ENCODE measurements at places on chromosomes 16 and 17. TPM values are rescaled to one million over a fixed set of nuclear protein-coding genes. Genes with fewer than 3 reads are reported as not detected.

DNA sequence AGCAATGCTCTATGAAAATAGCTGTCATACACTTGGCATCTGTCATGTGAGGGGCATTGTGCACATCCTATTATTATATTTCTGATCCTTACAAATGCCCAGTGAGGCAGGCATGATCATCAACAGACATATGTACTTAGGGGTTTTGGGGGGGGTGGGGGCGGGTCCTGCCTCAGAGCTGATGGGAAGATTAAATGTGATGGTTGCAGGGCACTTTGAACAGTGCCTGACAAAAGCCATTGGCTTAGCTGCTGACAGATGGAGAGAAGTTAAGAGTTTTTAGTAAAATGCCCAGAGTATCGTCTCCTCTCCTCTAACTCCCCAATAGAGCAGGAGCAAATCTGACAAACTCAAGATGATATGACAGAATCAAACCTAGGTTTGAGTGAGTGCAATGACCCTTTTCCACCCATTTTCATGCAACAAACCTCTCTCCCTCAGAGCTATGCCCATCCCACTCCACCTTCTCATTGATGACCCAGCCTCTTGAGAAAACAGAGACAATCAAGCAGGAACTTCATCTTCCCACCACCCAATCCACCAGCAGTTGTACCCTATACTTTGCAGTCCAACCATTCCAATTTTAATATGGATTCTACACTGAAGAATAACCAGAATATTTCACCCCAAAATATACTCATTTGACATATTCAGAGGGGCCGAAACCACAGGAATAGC, 4.8 kb downstream of the KLHL11 start:
- H3K36me3 ChIP-seq, result no peaks in the 10 kb centered on the region
- no peak for DNase-seq
- peaks cover 20% of the 10 kb centered on the region for H3K4me1 ChIP-seq
- no peak overlapping the region for H3K4me3 ChIP-seq
- no peaks in the 10 kb centered on the region for H3K27me3 ChIP-seq

GRCh38 chr17:57868007-57868909, 18.4 kb upstream of the MRPS23 start:
- peaks cover 28% of the 10 kb centered on the region for H3K4me1 ChIP-seq
- DNase-seq, result peak; percentile 43
- H3K27ac ChIP-seq, result peak overlapping the region; percentile 86
- peaks cover 54% of the 10 kb centered on the region for H3K36me3 ChIP-seq
- H3K27me3 ChIP-seq, result no peaks in the 10 kb centered on the region
- no peak overlapping the region for H3K4me3 ChIP-seq

GRCh38 chr17:17840751-17841591, 4.2 kb upstream of the SREBF1 start:
- DNase-seq, result no peak
- peak overlapping the region; percentile 42 for H3K4me3 ChIP-seq
- H3K27ac ChIP-seq, result peak overlapping the region; percentile 100
- peaks cover 6% of the 10 kb centered on the region for H3K36me3 ChIP-seq
- no peaks in the 10 kb centered on the region for H3K27me3 ChIP-seq

GRCh38 chr16:70691223-70692129, 5.6 kb upstream of the MTSS2 start:
- peak overlapping the region; percentile 85 for H3K27ac ChIP-seq
- peak; percentile 94 for DNase-seq
- no peak overlapping the region for H3K4me3 ChIP-seq

GRCh38 chr16:7548796-7549318, 216.2 kb downstream of the RBFOX1 start:
- H3K36me3 ChIP-seq, result no peaks in the 10 kb centered on the region
- no peak for DNase-seq
- H3K4me3 ChIP-seq, result no peak overlapping the region
- H3K27me3 ChIP-seq, result no peaks in the 10 kb centered on the region

DNA sequence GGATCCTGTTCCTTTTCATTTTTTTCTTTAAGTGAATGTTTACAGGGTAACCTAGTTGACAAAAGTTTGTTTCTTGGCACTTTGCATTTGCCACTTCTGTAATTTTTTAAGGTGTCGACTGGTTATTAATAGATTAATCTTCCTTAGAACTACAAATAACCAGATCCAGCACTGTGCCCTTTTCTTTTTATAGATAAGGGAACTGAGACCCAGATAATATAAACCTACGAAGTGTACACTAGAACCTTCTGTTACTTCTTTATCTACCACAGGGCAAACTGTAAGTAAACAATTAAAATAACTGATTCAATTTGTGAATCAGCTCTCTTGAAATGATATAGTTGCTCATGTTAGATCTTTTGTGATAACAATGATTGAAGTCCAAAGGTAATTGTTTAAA, 55.4 kb downstream of the NLK start:
- peaks cover 8% of the 10 kb centered on the region for H3K4me1 ChIP-seq
- H3K27ac ChIP-seq, result no peak overlapping the region
- no peak for DNase-seq
- H3K4me3 ChIP-seq, result no peak overlapping the region
- no peaks in the 10 kb centered on the region for H3K36me3 ChIP-seq
- no peaks in the 10 kb centered on the region for H3K27me3 ChIP-seq

- no peak overlapping the region for H3K4me3 ChIP-seq
- H3K27me3 ChIP-seq, result no peaks in the 10 kb centered on the region
- H3K27ac ChIP-seq, result no peak overlapping the region
- DNase-seq, result peak; percentile 18
Measured at GRCh38 chr16:48629016-48629415, 19.0 kb upstream of the N4BP1 start.

DNA sequence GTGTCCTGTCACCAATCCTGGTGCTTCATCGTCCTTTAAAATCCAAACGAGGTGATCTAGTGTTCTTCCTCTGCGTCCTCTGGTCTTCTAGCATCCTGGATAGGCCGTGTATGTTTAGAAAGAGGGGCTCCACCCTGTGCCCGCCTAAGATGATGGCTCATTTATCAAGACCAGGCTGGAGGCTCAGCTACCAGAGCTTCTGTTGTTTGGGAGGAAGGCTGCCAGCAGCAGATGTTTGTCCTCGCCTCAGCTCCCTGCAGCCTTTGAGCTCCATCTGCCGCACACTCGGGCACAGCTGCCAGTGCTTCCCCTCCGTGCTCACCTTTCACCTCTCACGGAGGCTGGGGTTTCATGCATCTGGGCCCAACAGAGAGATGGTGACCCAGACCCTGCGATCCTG, 954.7 kb upstream of the RBFOX1 start:
- H3K27ac ChIP-seq, result no peak overlapping the region
- no peaks in the 10 kb centered on the region for H3K27me3 ChIP-seq
- H3K36me3 ChIP-seq, result no peaks in the 10 kb centered on the region
- H3K4me1 ChIP-seq, result no peaks in the 10 kb centered on the region
- DNase-seq, result no peak

DNA sequence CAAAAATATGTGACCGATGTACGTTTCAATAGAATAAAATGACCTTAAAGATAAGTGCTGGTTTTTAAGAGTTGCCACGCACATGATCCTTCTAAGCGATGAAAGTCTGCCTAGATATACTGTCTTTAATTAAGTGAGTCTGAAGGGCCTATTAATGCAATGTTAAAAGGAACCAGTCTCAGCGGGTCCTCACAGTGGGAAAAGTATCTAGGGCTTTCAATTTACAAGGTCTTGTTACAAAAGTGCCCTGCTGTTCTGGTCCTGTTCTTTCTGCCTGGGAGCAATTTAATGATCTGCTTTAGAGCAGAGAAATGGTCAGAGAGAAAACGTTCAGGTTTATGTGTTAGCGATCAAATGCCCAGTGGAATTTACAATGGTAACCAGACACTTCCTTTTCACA, 864.0 kb downstream of the KCNJ2 start:
- H3K4me3 ChIP-seq, result no peak overlapping the region
- H3K27ac ChIP-seq, result no peak overlapping the region
- H3K4me1 ChIP-seq, result no peaks in the 10 kb centered on the region
- no peaks in the 10 kb centered on the region for H3K36me3 ChIP-seq
- no peak for DNase-seq

DNA sequence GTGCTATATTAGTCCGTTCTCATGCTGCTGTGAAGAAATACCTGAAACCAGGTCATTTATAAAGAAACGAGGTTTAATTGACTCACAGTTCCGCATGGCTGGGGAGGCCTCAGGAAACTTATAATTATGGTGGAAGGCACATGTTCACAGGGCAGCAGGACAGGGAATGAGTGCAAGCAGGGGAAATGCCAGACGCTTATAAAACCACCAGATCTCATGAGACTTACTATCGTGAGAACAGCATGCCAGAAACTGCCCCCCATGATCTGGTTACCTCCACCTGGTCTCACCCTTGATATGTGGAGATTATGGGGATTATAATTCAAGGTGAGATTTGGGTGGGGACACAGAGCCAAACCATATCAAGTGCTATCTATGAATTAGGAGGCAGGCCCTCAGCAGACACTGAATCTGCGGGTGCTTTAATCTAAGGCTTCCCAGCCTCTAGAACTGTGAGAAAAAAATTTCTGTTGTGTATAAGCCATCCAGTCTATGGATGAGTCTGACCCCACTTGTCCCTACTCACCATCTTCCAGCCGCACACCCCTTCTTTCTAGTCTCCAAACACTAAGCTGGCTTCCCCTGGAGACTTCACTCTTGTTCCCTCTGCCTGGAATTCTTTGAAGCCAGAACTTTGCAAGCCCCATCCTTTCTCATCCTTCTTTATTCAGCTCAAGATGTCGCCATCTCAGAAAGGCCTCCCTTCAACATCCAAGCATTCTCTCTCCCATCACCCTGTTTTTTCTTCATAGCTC, 772 bp upstream of the NUP93 start:
- H3K4me3 ChIP-seq, result peak overlapping the region; percentile 93
- no peaks in the 10 kb centered on the region for H3K27me3 ChIP-seq
- no peak for DNase-seq
- H3K27ac ChIP-seq, result peak overlapping the region; percentile 82
- H3K4me1 ChIP-seq, result peaks cover 31% of the 10 kb centered on the region

DNA sequence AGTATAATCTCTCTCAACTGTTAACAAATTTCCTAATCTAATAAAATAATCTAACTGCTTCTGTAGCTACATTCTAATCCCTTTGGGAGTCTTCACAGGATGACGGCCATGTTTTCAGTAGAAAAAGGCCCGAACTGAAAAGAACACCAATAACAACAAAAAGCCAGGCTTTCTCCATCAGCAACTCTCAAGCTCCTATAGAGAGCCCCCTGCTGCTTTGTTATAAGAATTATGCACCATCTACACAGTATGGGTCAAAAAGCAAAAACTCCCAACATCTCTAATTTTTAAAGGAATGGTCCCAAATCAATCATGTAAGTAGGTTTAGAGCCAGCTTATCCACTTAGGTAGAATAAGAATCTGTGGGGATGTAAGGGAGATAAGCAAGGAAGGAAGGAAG, 163.6 kb upstream of the C17orf78 start:
- no peak for DNase-seq
- peaks cover 30% of the 10 kb centered on the region for H3K36me3 ChIP-seq
- H3K27me3 ChIP-seq, result no peaks in the 10 kb centered on the region
- H3K4me3 ChIP-seq, result no peak overlapping the region
- H3K4me1 ChIP-seq, result no peaks in the 10 kb centered on the region

- peaks cover 14% of the 10 kb centered on the region for H3K4me1 ChIP-seq
- H3K27ac ChIP-seq, result no peak overlapping the region
- no peaks in the 10 kb centered on the region for H3K27me3 ChIP-seq
- no peak overlapping the region for H3K4me3 ChIP-seq
- H3K36me3 ChIP-seq, result peaks cover 85% of the 10 kb centered on the region
Measured at GRCh38 chr17:30482555-30482954, 5.3 kb downstream of the GOSR1 start.

DNA sequence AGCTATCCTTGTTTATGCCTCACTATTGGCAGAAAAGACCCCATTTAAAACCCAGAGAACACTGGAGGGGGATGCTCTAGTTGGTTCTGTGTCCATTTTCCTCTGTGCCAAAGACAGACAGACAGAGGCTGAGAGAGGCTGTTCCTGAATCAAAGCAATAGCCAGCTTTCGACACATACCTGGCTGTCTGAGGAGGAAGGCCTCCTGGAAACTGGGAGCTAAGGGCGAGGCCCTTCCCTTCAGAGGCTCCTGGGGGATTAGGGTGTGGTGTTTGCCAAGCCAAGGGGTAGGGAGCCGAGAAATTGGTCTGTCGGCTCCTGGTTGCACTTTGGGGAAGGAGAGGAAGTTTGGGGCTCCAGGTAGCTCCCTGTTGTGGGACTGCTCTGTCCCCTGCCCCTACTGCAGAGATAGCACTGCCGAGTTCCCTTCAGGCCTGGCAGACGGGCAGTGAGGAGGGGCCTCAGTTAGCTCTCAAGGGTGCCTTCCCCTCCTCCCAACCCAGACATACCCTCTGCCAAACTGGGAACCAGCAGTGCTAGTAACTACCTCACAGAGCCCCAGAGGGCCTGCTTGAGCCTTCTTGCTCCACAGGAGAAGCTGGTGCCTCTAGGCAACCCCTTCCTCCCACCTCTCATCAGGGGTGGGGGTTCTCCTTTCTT, 56.1 kb downstream of the IGF2BP1 start:
- DNase-seq, result no peak
- no peaks in the 10 kb centered on the region for H3K4me1 ChIP-seq
- H3K27ac ChIP-seq, result no peak overlapping the region
- no peaks in the 10 kb centered on the region for H3K27me3 ChIP-seq
- no peaks in the 10 kb centered on the region for H3K36me3 ChIP-seq

DNA sequence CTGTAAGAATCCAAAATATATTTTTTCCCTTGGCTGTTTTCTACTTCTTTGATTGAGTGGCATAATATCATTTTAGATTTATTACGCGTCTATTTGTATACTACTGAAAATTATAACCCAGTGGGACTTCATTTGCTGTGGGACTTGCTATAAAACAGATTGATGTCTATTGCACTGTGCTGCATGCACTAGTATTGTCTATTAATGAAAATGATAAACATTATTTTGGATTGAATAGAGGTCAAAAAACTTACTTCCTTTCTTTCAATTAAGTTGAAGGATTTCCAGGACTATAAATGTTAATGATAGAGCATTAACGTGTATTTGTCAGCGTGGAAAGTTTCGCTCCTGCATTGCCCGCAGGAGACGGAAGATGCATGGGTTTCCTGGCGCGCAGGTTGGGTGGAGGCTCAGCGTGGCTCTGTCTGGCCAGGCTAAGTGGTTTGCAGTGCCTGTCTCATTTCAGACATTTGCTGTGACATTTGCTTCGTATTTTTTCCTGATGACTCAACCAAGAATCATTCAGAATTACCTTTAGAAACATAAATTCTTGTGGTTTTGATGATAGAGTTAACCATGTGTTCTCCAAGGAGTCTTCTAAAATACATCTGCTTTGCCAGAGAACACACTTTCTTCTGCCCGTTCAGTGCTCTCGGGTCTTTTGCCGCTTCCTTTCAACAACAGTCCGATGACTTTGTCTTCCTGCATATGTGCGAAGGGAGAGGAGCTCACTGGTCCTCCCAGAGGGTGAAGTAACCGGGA, 216.7 kb downstream of the RPTOR start:
- no peaks in the 10 kb centered on the region for H3K27me3 ChIP-seq
- H3K4me3 ChIP-seq, result no peak overlapping the region
- H3K4me1 ChIP-seq, result peaks cover 38% of the 10 kb centered on the region

GRCh38 chr16:1492923-1493745, at the start of gene TELO2:
Gene TELO2 (plus strand): TSS chr16:1493360. CDS start chr16:1494282, 922 bp downstream.
- peaks cover 32% of the 10 kb centered on the region for H3K4me1 ChIP-seq
- no peaks in the 10 kb centered on the region for H3K27me3 ChIP-seq
- H3K36me3 ChIP-seq, result peaks cover 35% of the 10 kb centered on the region
- peak within 1 kb of the TSS; percentile 80 for H3K4me3 ChIP-seq

Gene MYH3
- total RNA-seq, result 8.3 TPM

Gene PTX4
- total RNA-seq, result not detected

Gene SBK1
- 2.0 TPM for total RNA-seq

Gene TTYH2
- total RNA-seq, result 1.2 TPM

Gene SMPD3
- 81.4 TPM for total RNA-seq

Gene KRT33B
- total RNA-seq, result not detected

Gene EVI2A
- not detected for total RNA-seq

Gene ATAD5
- total RNA-seq, result 5.9 TPM
